ENCODE measurements at places on chromosomes 3 and 15.

GRCh38 chr3:102336130-102336529, 98.7 kb upstream of the ZPLD1 start:
- DNase-seq = no peak

DNA sequence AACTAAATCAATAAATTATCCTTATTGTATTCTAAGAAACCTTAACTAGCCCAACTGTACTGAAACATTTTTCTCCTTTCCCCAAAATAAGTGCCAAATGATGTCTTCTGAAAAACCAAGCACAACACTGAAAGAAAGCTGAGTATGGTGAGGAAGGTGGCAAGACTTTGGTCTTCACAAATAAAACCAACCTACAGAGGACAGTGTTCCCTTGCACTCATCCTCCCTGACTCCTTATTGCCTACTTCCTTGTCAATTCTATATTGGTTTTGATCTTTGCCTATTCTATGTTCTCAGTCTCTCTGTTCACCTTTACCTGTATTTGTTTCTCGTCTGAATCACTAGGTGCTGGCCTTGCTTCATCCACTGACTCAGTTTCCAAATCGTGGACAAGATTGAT, 490.1 kb upstream of the ZNF385D start:
- no peak for DNase-seq

DNA sequence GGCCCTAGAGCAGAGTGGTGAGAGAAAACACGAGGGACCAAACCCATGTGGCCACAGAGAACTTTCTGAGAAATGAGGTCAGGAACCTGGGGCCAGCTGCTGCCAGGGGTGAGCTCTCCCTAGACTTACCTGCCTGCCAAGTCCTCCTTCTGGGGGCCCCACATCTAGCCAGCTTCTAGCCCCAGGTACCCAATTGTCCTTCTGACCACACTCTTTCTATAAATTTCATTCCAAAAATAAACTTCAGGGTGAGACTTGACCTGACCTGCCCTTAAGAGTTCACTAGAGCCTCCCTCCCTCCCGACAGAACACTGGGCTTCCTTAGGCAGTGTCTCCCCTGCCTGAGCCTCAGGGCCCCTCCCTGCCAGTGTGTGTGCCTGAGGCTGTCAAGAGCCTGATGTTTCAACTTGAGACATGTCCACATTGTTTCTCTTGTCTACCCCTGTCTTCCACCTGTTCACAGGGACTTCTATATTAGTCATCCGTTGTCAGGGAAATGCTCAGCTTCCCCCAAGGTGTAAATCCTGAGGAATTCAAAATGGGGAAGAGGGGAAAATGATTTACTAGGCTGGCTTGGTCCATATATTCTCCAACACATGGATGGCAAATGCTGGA, 312.8 kb upstream of the TLE3 start:
- no peak for DNase-seq

DNA sequence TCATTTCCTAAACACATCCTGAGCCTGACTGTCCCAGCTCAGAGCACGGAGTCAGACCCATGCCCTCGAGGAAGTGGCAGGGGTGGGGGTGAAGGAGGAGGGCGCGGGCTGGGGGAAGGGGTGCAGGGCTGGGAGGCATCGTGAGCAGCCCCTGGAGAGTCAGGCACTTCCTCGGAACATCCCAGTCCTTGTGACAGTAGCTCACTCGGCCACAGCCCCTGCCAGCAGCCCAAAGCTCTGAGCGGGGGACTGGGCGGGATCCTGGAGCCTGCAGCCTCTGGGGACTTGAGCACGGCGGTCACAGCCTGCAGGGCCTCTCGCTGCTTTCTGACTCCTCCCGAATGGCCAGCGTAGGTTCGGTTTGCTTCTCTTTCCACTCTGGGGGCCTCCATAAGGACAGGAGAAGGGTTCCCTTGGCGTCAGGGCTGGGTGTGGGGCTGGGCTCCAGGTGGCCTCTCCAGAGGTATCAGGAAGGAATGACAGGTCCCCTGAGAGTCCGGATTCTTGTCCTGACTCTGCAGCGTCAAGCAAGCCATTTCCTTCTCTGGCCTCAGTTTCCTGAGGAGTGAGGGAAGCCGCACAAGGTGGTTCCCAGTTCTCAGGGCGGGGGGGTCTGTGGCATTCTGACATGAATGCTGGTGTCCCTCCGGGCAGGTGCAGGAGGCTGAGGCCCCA, 20.9 kb downstream of the PSTPIP1 start:
- no peak for DNase-seq

- no peak for DNase-seq
These were observed 1.1 kb downstream of the ABHD14A start for GRCh38 chr3:51975852-51976549.

GRCh38 chr3:50248387-50248786, 12.4 kb downstream of the GNAI2 start:
- no peak for DNase-seq

- DNase-seq = no peak
These were observed 195.8 kb downstream of the FHIT start for GRCh38 chr3:61055447-61055846.

- no peak for DNase-seq
These were observed 54.4 kb downstream of the KLHL6 start for GRCh38 chr3:183500981-183501704.

GRCh38 chr3:13648060-13649001, 99.4 kb downstream of the FBLN2 start:
- DNase-seq = peak; percentile 94

DNA sequence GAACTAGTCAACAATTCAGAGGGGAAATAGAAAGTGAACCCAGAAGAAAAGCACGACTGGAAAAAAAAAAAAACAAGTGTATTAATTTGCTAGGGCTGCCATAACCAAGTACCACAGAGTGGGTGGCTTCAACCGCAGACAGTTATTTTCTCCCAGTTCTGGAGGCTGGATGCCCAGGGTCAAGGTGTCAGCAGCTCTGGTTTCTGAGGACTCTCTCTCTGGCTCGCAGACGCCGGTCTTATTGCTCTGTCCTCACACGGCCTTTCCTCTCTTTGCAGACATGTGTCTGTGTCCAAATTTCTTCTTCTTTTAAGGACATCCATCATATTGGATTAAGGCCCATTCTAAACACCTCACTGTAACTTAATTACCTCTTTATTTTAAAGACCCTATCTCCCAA, 291.8 kb downstream of the XXYLT1 start:
- peak; percentile 30 for DNase-seq

- no peak for DNase-seq
These were observed 170.4 kb upstream of the LPP start for GRCh38 chr3:187983484-187984124.

DNA sequence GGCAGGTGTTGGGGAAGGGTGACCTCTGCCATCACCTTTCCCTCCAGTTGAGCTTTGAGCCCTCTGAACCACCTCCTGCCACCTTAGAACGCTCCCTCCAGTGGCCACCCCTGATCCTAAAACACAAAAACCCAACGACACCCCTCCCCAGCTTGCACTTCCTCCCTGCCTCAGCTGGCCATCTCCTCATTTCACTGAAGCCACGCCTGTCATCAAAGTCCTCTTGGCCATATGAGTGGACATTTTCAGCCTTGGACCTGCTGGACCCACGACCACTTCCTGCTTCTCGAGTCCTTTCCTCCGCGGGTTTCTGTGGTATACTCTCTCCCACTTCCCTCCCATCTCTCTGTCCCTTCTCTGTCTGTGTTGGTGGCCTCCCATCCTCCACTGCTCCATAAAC, 48.5 kb upstream of the NR2C2 start:
- no peak for DNase-seq

DNA sequence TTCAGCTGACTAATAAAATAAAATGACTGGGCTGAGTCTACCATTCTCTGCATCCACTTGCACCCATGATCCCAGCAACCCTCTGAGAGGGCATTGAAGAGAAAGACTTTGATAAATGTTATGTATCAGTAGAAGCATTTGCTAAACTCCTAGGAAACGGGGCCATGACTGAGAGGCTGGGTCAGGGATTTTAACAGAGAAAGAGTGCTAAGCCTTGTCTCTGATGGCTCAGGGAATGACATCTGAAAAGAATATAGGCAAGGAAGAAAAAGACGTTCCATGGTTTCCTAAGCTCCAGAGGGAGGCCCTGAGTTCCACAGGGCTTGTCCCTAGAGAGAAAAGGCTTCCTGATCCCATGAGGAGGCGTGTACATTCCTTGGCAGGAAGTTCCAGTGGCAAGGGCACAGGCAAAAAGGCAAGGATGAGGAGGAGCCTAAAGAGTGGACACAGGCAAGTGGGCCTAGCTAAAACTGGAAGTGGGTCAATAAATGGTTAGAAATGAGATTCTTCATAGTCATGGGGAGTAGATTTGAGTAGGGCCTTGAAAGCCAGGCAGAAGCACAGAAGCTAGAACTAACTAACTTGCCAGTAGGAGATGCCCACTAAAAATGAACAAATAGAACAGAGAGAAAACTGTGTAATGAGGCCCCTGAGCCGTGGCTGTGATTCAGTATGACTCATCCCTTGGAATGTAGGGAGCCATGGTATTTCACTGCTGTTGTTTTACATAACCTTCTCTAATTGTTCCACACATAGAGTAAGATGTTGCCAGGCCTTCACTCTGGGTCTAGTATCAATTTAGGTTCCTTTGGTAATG, 44.9 kb upstream of the MANF start:
- DNase-seq = no peak

GRCh38 chr3:181715571-181716340, 4.0 kb downstream of the SOX2 start:
- DNase-seq = no peak

DNA sequence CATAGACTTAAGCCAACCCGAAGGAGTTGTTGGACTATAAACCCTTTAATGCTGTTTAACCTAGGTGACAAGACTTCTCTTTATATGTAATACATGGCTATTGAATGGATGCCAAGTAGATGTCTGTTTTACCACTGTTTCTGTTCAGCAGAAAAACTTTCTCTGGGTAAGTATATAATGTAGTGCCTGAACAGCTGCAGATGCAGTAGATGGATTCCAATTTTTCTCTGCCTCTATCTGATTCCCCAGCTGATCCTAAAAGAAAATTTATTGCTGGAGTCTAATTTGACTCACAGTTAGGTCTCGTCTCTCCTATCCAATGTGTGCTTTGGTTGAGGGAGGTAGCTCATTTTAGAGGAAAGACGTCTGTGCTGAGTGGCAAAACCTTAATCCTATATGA, 256.5 kb upstream of the CBLB start:
- no peak for DNase-seq

DNA sequence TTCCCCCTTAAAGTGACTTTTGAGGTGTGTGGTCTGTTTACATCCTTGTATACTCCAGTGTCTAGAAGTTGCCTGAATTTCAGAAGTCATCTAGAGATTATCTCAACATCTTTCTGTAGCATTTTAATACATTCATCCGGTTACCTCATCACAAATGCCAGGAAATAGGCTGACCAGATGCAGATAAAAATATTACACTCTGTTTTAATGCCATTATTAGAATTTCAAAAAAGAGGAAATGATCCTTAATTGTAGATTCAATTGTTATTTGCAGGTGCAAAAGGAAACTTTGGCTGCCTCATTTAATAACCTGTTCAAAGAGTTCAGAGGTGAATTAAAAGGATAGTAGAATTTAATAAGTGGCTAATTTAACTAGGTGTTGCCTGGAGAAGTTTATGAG, 290.9 kb downstream of the C3orf38 start:
- no peak for DNase-seq

- DNase-seq = no peak
These were observed 374.8 kb upstream of the SLCO3A1 start for GRCh38 chr15:91478717-91479191.

GRCh38 chr3:79063624-79064023, 704.2 kb downstream of the ROBO1 start:
- DNase-seq = no peak

- no peak for DNase-seq
These were observed 417.0 kb upstream of the MEIS2 start for GRCh38 chr15:37517191-37517895.

- no peak for DNase-seq
These were observed 16.7 kb upstream of the SOX2 start for GRCh38 chr3:181694805-181695660.

DNA sequence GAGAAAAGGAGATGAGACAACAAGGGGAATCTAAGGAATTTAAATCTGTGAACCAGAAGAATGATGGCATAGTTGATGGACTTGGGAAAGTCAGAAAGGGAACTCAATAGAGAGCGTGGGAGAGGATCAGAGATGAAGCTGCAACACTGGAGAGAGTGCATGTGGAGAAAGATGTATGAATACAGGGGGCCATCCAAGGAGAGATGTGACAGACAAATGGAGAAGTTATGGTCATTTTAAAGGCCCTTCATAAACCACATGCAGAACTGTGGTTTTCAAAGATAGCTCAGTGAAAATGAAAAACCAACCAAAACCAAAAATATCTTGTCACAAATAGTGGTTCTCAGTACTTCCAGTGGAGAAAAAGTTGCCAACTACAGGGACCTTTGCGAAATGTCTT, 265.2 kb downstream of the SUCLG2 start:
- no peak for DNase-seq

DNA sequence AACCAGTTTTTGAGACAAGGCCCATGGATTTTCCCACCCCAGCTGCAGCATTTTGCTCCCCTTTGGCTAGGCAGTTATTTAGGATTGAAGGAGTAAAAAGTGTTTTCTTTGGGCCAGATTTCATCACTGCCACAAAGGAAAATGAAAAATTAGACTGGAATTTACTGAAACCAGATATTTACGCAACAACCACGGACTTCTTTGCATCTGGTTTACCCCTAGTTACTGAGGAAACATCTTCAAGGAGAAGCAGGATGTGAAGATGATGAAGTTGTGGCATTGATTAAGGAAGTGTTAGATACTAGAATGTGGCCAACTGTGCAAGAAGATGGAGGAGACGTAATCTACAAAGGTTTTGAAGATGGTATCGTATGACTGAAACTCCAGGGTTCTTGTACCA, 165.2 kb upstream of the MYRIP start:
- no peak for DNase-seq

DNA sequence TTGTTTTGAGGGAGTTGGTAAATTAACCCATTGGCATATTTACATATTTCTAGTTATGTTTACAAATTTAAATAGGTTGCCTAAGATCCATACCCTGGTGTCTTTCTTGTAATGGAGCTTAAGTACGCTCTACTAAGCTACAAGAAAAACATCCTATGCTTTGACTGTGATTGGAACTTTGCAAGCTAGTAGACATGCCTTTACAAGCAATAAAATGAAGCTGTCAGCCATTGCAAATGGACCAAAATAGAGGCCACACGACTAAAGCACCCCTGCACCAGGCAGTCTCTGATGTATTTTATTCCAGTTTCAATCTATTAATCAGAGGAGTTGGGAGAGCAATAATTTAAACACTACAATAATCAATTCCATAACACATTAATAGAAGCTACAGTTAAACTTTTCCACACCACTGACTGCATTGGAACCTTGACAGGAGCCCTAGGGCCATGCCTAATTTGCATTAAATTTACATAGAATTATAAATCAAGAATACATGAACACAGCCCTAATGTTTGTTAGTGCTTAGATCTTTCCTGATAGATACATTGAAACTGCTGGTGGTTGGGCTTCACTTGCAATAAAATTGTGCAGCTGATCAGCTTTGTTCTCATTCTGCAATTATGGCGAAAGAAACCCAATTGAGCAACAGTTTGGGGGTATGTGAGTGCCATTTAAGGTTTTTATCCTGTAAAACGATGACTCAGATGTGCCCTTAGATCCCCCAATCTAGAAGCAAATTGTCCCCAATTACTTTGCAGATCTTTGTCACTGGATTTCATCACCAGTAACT, 360.1 kb downstream of the LSAMP start:
- DNase-seq = no peak

Data from activated CD8-positive, alpha-beta memory T cell treated with anti-CD3 and anti-CD28 coated beads for 24 hours (primary cell).